Endothelial cell of coronary artery (primary cell): ENCODE measurements at places on chromosomes 7 and 10. TPM values are rescaled to one million over a fixed set of nuclear protein-coding genes. Genes with fewer than 3 reads are reported as not detected.

The CCDC7 gene
- 5.8 and 12.5 TPM in 2 replicates for total RNA-seq

The SLC16A12 gene
- 3.2 TPM in 1 of 2 replicates, not detected in the other for total RNA-seq

The TMEM236 gene
- total RNA-seq: under 0.01 and 0.19 TPM in 2 replicates

The NUDT13 gene
- total RNA-seq: 0.63 and 1.6 TPM in 2 replicates

The CABCOCO1 gene
- 0.18 TPM in 1 of 2 replicates, not detected in the other for total RNA-seq

The SVOPL gene
- not detected in 2 replicates for total RNA-seq

The WIPF3 gene
- not detected in 2 replicates for total RNA-seq

The MYH16 gene
- 0.38 and 0.72 TPM in 2 replicates for total RNA-seq

The PVRIG gene
- not detected in 2 replicates for total RNA-seq

The SPDYE17 gene
- not detected in 2 replicates for total RNA-seq

The SEMA3D gene
- total RNA-seq: 1.4 and 2.4 TPM in 2 replicates

The GDF2 gene
- total RNA-seq: not detected in 2 replicates

The MEOX2 gene
- total RNA-seq: under 0.01 TPM in 1 of 2 replicates, not detected in the other

The IRF5 gene
- 0.28 and 0.36 TPM in 2 replicates for total RNA-seq

The IL6 gene
- total RNA-seq: 5.4 and 16.7 TPM in 2 replicates

The ABCB4 gene
- under 0.01 and 0.09 TPM in 2 replicates for total RNA-seq

The CCDC146 gene
- total RNA-seq: 1.1 and 1.4 TPM in 2 replicates

The FXYD4 gene
- total RNA-seq: not detected in 2 replicates

The DYDC2 gene
- total RNA-seq: not detected in 2 replicates

The FBXL13 gene
- total RNA-seq: 1.2 and 29.6 TPM in 2 replicates

The SEC24C gene
- total RNA-seq: 70.7 and 75.6 TPM in 2 replicates

The RADIL gene
- 0.18 and 1.0 TPM in 2 replicates for total RNA-seq

The RTKN2 gene
- 0.09 and 0.63 TPM in 2 replicates for total RNA-seq

The INA gene
- total RNA-seq: 0.18 and 0.19 TPM in 2 replicates

The ANXA8L1 gene
- not detected in 2 replicates for total RNA-seq

The CLDN15 gene
- 2.3 and 3.8 TPM in 2 replicates for total RNA-seq
